ENCODE measurements at places on chromosomes 11 and 22.

DNA sequence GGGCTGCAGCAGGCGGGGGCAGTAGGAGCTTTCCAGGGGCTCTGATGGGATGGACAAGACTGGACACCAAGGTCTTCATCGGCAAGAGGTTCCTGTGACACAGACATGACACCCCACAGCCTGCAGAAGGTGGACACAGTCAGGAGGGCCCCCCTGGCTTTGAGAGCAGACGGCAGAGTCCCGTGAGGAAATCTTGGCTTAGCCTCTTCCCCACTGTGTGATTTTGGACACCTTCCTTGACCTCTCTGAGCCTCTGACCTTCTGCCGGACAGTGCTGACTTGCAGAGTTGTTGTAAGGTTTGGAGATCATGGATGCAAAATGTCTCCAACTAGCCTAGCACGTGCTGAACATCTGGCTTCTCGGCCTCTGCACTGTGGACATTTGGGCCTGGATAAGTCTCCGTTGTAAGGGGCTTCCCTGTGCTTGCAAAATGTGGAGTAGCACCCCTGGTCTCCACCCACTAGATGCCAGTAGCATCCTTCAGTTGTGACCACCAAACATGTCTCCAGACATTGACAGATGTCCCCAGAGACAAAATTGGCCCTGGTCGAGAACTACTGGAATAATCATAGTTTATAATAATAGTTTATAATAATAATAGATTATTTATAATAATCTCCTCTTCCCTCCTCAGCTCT lies 54.6 kb downstream of the MCM5 start:
- no peak for DNase-seq

GRCh38 chr11:43222215-43222614 lies 89.6 kb upstream of the API5 start:
- no peak for DNase-seq

GRCh38 chr11:44749189-44749588 lies 22.4 kb downstream of the TSPAN18 start:
- DNase-seq: no peak

- DNase-seq: no peak
These were observed 638 bp downstream of the NRGN start for GRCh38 chr11:124740277-124740882.

- no peak for DNase-seq
These were observed 53.3 kb downstream of the PPFIA1 start for GRCh38 chr11:70323806-70324205.

- DNase-seq: no peak
These were observed 803.2 kb downstream of the TBC1D22A start for GRCh38 chr22:47565607-47566006.

- DNase-seq: no peak
These were observed 89.3 kb upstream of the CHRM4 start for GRCh38 chr11:46480909-46481308.

GRCh38 chr11:17008099-17008498 lies 6.1 kb downstream of the PLEKHA7 start:
- DNase-seq: no peak

DNA sequence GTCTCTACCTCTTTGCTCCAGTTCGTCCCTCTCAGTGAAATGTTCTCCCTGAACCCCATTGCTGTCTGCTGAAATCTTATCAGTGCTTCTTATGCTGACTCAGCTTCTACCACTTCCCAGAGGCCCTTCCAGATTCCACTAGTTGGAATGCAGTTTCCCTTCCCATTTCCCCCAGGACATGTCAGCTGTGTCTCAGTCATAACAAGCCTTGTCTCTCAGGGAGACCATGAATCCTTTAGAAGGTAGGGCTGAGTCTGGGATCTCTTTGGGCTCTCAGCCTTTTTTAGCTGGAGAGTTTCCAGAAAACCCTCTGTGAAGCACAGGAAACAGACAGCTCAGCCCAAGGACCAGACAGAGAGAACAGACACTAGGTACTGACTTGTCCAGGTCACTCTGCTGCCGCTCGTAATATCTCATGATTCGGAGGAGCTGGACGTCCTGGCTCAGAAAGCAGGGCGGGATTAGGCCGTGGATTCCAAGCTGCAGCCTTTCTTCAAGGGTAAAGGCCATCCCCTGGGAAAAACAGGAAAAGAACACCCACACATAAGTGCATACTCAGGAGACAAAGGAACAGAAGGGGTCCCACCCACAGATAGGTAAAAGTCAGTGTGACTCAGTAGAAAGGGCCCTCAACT lies 113.0 kb downstream of the ME3 start:
- no peak for DNase-seq

DNA sequence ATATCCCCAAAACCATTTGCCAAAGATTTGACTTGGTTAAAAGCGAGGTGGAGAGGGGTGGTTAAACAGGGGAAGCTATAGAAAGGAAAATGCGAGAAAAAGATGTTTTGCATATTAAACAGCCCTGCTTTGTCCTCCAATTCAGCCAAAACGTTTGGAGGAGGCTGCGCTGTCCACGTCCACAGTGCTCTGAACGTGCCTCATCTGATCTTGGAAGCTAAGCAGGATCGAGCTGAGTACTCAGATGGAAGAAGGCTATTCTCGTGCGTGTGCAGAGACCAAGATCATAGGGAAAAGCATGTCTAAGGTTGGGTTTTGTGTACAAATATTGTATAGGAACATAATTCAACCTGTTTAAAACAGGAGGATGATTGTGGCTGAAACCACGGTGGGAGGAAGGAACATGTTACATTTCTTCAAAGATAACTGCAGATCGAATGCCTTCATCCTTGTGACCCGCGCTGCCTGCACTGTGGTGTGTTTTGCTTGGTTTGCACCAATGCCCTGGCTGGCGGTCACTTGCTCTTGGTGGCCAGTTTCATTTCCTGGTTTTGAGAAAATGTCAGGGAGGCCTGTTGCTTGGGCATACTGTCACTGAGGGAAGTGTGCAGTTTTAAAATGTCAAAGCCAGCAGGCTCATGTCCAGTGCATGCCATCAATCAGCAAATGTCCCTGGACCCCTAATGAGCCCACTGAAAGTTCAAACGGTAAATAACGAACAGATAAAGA lies 40.4 kb downstream of the FLI1 start:
- no peak for DNase-seq

DNA sequence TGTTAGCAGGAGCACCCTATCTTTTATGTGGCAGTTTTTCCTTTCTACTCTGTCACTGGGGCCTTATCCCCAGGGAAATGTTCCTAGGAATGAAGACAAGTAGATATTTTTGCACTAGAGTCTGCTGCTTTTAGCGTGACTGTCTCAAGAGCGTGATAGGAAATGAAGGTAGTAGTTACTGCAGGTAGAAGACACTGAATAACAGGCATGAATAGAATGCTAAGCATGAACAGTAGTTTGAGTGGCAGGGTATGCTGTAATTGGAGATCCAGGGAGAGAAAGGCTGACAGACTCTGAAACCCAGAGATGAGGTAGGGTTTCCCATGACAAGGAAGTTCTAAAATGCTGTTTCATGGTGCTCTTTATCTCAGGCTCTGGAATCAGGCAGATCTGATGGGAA lies 475.1 kb downstream of the NELL1 start:
- no peak for DNase-seq

DNA sequence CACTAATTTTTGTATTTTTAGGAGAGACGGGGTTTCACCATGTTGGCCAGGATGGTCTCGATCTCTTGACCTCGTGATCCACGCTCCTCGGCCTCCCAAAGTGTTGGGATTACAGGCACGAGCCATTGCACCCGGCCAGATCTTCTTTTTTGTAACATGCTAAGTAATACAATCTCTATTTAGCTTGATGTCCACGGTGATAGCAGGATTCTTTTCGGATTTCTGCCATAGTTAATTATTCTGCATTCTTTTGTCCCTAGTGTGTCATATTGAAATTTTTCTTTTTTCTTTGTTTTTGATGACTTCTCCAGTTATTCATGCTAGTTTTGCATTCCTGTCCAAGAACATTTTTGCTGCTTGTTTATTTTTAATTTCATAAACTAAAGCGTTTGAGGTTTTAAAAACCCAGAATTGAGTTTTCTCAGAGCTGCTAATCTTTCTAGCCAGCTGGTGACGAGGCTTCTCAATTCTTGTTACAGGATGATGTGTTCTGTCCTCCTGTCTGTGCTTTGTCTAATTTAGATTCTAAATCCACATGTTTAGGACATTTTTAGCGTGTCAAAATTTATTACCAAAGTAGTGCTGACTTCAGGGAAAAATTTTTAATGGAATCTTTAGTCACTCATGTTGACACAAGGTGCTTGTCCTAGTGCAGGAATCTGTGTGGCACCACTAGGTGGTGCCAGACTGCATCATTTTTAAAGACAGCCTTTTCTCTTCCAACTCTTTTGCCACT lies 21.8 kb downstream of the NF2 start:
- DNase-seq: peak; percentile 65

DNA sequence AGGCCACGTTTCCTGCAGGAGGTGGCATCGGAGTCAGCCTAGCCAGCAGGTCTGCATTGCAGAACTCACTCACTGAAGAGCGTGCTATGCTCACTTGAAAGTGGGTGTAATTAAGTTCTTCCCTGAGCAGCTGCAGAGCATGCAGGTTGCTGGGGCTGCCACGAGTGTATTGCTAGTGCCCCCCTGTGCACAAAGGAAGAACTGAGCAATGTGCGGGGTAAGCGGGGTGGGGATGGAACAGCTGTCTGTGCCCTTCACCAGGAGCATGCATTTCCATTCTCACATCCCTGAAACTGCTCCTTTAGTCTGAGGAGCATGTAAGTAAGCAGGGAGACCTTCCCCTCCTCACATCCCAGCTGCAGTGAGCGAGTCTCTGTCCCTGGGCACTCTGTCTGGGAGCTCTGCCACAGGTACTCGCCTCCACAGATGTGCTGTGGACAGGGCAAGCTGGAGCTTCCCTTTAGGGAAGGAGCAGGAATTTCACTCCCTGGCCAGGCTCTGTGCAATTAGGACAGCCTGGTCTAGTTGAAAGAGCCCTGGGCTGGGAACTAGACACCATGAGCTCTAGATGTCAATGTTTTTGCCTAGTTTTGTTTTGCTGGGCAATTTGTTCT lies 1031.8 kb downstream of the NTM start:
- no peak for DNase-seq

GRCh38 chr11:124761301-124762104 lies 587 bp downstream of the ESAM start:
- DNase-seq: no peak

DNA sequence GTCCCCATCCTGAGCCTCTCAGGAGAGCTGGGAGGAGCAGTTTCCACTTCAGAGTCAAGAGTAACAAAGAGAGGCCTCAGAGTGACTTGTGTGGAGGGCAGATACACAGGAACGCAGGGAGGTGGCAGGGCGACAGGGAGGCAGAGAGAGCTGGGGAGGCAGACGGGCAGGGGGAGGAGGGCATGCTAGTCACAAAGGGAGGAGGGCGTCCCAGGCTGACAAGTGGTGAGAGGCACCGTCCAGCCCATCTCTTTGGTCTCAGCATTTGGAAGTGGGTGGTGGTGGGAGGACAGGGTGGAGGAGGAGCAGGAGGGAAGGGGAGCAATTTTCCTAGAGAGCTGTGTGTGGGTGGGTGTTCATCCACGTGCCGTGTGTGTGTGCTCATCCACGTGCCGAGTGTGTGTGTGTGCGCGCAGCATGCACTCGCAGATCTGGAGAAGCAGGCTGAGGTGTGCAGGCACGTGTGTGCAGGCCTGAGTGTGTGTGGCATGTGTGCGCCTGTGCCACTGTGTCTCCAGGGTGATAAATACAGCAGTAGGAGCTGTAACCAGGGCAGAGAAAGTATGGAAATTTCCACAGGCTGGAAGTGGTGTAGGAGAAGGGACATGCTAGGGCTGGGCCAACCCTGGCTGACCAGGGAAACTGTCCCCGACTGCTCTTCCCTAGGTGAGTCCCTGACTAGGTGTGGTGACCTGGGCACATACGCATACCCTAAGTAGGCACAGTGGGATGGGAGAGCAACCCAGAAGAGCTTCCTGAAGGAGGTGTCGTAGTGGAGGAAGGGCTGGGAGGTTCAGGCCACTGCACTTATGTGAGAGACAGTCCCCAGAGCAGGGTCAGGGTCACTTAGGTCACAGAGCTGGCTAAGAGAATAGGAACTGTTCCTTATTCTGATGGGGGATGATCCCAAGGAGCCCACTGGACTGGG lies 7.3 kb upstream of the PDE2A start:
- DNase-seq: no peak

GRCh38 chr22:33873186-33873585 lies 47.1 kb downstream of the LARGE1 start:
- DNase-seq: no peak

GRCh38 chr22:31343235-31344191 lies 2.6 kb downstream of the PATZ1 start:
- DNase-seq: no peak

GRCh38 chr11:66451663-66452062 lies 13.0 kb upstream of the MRPL11 start:
- no peak for DNase-seq

GRCh38 chr11:66071381-66071801 lies 1.3 kb downstream of the PACS1 start:
- DNase-seq: no peak

GRCh38 chr11:126594921-126595367 lies 239.5 kb downstream of the ST3GAL4 start:
- DNase-seq: no peak

GRCh38 chr11:23755769-23756168 lies 741.1 kb upstream of the LUZP2 start:
- no peak for DNase-seq

DNA sequence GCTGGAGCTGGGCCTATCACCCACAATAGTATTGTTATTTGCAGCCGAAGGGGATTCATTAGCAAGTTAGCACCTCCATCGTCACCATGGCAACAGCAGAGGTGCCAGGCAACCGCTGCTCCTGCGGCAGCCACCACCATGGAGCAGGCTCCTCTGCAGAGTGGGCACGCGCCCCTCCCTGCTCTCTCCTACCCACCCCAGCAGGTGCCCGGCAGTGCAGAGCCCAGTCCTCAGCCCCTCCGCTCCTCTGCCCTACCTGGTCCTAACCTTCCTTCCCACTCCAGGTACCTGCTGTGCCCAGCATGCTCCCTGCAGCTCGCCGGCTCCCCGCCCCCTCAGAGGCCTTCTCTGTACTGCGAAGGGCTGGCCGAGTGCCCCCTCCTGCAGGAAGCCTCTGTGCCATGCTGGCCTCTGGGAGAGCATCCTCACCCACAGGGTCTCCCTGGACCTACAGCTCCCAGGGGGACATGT lies 3.6 kb downstream of the DUSP8 start:
- no peak for DNase-seq

All from fibroblast of the conjunctiva (primary cell).